NCI-H69 (cell line): ENCODE measurements at places on chromosomes 7 and 10.

DNA sequence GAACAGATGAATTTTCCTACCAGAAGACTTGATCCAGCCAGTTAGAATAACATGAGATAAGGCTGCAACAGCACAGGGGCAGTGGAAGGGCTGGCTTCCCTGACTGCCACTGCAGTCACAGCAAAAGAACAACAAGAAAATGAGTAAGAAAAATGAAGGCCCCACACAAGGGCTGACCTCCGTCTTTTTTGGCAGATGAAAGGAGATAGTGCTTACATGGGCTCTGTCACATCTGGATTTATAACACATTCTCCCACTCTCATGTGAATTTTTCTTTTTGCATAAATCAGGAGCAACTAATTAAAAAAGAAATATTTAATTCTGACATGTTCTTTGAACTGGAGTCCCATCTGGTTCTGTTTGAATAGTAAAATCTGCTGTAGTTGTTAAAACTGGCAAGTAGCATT is 99.6 kb downstream of the NRP1 start:
- peak; percentile 22 for DNase-seq

DNA sequence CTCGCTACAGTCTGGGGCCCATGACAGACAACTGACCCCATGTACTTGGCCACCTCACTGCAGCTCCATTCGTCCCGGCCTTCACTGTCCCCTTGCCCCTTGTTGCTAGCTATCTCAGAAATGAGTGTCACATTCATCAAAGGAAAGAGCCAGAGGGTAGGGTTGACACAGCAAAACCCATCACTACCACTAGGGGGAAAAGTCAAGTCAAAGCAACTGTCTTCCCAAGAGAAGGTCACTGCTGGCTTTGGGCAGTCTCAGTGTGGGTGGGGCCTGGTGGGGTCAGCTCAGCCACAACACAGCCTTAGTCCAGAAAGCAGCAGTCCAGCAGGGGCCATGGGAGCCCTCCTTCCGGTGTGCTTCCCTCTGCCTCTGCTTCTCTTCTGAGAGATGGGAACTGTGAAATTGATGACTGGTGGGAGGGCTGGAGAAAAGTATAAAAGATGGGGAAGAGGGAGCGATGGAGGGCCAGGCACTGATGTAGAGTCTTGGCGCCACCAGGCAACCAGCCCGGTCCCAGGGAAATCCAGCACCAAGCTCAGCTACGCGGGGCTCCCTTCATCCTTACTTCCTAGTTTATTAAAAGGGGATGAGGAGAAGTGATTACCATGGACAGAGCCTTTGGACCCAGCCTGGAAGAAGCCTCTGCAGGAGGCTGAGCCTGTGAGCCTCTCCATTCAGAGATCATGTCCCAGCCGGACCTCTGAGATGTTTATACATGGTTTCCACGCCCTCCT is 58.0 kb downstream of the PLXNA4 start:
- peak; percentile 7 for DNase-seq

DNA sequence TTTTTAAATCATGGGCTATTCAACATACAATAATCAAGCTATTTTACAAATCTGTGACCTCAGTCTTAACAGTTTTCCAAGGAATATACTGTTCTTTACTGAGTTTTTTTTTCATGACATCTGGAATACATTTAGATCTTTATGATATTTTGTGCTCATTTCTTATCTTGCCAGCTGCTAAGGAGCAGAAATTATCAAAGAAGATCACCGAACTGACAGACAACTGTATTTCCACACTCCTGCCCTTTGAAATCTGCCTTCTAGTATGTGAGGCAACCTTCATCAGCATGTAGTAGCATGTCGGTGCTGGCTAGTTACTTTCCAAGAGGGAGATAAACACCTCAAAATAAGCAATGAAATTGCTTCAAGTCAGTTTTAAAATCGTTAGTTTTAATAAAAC is 66.4 kb downstream of the NHLRC2 start:
- no peak for DNase-seq

- DNase-seq = peak; percentile 68
Measured at GRCh38 chr7:17732083-17732482, 208.2 kb downstream of the SNX13 start.

- DNase-seq = peak; percentile 98
Measured at GRCh38 chr7:14836571-14837189, 65.9 kb downstream of the DGKB start.

DNA sequence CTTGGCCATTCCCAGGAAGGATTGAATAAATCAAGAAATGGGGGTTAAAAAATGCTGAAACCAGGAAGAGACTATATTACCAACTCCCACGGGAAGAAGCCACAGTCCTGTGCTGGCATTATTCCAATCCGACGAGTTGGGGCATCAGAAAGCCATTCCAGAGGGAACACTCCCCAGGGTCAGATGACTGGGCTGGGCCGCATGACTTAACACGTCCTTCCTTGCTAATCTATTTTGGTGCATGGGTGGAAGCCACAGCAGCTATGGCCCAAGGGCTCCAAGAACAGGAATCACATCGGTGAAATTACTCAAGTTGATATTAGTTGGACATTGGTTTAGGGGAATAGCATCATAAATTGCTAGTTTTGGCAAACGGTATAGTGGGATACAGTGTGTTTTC is 592.9 kb upstream of the NRP1 start:
- DNase-seq = no peak

DNA sequence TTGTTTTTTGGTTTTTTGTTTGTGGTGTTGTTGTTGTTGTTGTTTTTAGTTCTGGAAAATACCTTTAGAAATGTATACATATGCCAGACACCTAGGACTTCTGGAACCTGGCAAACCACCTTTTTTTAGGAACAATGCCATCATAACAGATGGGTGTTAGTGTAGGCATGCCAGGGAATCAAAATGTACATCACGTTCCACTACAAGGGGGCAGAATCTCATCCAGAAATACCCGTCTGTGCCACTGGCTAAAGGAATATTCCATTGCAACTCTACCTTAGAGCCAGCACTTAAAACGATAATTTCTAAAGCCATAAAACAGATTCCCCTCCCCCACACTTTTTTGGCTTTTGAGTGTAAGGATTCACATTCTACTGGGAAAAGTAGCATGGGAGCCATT is 239.8 kb downstream of the ETV1 start:
- peak; percentile 32 for DNase-seq

DNA sequence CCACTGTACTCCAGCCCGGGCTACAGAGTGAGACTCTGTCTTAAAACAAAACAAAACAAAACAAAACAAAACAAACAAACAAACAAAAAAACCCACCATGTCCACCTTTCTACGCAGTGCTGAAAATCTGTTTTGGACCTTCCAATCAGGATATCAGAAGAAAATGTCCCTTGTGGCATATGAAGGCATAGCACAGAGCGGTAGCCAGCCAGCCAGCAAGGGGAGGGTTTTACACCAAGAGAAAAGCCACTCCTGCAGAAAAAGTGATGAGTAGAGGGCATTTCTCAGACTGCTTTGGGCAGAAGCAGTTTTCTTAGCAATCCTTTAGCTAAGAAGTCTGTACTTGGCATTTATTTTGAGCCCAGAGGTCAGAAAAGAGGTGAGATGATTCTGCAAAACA is 612.2 kb downstream of the TYW1 start:
- no peak for DNase-seq
